AG08395 (cell line): ENCODE measurements at places on chromosomes 2 and 18.

- no peak for DNase-seq
Measured at GRCh38 chr18:8287196-8287885, 321.9 kb upstream of the RAB12 start.

- DNase-seq: no peak
Measured at GRCh38 chr2:238107525-238108422, 7.6 kb downstream of the ESPNL start.

DNA sequence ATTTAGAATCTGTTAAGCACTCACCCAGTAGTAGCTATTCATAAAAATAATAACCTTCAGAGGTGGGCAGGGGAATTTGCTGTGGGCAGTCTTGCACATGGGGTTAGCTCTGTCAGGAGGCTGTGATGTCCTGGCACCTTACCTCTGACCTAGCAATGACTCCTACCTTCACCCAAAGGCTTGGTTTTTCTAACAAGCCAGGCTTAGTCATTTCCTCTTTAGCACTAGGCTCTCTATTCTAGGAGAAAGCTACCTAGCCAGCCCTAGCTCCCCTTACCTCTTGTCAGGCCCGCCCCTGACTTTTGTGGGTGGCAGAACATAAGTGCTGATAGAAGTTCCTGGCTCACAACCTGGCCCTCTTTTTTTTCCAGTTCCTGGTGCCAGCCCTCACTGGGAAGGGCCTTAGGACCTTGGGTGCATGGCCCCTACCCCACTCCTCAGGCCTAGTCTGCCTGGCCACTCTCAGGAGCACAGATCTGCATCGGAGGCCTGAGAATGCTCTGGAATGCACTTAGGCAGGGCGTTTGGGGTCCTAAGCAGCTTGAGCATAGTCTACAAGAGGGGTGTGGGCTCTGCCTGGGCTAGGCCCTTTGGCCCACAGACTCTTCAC is 17.7 kb downstream of the CPLX4 start:
- DNase-seq: no peak

DNA sequence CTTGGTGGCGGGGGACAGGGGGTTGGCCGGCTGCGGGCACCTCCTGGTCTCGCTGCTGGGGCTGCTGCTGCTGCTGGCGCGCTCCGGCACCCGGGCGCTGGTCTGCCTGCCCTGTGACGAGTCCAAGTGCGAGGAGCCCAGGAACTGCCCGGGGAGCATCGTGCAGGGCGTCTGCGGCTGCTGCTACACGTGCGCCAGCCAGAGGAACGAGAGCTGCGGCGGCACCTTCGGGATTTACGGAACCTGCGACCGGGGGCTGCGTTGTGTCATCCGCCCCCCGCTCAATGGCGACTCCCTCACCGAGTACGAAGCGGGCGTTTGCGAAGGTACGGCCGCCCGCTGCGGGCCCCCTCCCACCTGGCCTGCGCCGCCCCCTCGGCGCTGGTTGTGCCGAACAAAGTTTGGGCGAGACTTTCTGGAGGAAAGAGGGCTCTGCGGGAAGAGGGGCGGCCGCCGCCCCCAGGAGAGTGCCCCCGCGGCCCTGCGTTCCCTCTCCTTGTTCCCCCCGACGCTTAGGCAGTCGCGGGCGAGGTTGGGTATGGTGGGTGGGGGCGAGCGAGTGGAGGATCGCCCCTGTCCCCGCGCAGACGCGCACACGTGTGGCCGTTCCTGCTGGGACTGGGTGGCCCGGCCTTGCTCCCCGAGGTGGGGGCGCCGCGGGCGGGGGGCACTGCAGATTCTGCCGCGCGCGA is 866 bp downstream of the CRIM1 start:
- no peak for DNase-seq

GRCh38 chr2:62527478-62528210 is 21.6 kb upstream of the TMEM17 start:
- DNase-seq: no peak

DNA sequence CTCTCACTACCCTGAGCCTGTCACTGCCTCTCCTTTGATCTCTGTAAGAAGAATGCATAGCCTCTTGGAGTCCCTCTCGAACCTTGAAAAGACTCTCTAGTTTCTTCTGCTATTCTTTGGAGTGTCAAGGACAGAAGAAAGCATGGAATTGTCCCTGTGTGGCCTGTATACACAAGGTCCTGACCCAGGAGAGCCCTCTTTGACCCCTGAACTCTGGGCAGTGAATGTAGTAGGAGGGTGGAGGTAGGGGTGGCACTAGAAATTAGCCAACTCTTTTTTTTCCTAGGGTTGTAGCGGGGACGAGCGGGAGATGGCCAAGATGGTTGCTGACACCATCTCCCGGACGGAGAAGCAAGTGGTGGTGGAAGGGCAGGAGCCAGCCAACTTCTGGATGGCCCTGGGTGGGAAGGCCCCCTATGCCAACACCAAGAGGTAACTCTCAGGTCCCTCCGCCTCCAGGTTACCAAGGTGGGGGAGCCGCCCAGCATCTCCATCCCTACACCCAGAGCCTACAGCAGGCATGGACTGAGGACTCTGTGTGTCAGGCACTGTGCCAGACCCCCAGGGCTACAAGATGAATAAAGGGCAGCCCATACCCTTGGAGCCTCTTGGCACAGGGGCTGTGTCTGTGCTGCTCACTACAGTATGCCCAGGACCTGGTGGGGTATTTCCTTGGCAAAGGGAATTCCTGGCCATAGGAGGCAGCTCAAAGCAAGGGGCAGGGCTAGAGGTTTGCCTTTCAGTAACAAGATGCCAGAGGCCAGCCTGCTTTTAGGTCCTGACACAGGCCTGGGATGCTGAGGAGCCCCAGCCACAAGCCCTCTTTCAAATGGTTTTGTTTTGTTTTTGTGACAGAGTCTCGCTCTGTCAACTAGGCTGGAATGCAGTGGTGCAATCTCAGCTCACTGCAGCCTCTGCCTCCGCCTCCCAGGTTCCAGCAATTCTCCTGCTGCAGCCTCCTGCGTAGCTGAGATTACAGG is 16.4 kb downstream of the VIL1 start:
- no peak for DNase-seq

GRCh38 chr2:171702781-171703556 is 15.7 kb downstream of the DYNC1I2 start:
- peak; percentile 6 for DNase-seq
